T-helper 17 cell (primary cell): ENCODE measurements at places on chromosomes 6 and 20.

GRCh38 chr6:74087899-74088298, 391.9 kb downstream of the CD109 start:
- DNase-seq, result no peak

- no peak for DNase-seq
These were observed 38.9 kb downstream of the SAMD5 start for GRCh38 chr6:147547369-147547902.

- DNase-seq, result no peak
These were observed 306.1 kb downstream of the QKI start for GRCh38 chr6:163720460-163721235.

DNA sequence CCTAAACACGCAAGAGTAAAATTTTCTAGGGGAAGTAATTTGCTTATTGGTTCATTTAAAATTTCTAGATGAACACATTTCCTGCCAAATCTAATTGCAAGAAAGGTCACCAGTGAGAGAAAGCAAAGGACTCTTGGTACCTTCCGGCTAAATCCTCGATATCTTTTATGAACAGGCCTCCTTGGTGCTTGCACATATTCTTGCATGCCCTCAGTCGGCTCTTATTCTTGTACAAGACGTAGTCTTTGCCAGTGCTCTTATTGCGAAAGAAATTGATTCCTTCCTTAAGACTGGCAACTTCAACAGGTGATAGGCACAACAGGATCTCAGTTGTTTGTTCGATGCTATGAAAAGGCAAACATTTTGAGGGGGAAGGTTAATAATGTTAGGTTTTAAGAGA, 141.7 kb upstream of the CARMIL1 start:
- DNase-seq, result no peak

GRCh38 chr6:19892260-19892659, 55.1 kb downstream of the ID4 start:
- no peak for DNase-seq

DNA sequence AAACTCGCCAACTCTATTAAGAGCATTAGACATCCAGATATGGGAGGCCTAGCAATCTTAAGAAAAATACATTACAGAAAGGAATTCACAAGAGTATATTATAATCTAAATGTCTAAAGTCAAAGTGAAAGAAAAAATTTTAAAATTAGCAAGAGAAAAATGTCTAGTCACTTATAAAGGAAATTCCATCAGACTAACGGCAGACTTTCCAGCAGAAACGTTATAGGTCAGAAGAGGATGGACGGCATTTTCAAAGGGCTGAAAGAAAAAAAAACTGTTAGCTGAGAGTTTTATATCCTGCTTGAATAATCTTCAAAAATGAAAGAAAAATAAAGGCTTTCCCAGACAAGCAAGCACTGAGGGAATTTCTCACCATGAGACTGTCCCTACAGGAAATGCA, 269.0 kb downstream of the HDGFL1 start:
- DNase-seq, result no peak

DNA sequence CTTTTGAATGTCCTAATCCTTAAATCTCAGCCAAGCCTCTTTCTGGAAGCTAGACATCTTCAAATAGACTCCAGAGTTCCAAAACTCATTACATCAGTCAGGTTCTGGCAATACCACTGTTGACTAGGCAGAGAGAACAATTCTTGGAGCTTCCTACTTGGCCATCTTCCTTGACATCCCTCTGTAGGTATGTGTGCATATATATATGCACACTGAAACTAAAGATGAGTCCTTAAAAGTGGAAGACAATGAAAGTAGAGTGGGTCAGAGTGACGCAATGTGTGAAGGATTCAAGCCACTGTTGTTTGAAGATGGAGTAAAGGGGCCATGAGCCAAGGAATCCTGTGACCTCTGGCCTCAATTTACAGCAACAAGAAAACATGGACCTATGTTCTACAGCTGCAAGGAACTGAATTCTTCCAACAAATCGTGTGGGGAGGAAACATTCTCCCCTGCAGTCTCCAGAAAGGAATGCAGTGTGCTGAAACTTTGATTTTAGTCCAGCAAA, 18.7 kb upstream of the DUSP22 start:
- DNase-seq, result no peak

DNA sequence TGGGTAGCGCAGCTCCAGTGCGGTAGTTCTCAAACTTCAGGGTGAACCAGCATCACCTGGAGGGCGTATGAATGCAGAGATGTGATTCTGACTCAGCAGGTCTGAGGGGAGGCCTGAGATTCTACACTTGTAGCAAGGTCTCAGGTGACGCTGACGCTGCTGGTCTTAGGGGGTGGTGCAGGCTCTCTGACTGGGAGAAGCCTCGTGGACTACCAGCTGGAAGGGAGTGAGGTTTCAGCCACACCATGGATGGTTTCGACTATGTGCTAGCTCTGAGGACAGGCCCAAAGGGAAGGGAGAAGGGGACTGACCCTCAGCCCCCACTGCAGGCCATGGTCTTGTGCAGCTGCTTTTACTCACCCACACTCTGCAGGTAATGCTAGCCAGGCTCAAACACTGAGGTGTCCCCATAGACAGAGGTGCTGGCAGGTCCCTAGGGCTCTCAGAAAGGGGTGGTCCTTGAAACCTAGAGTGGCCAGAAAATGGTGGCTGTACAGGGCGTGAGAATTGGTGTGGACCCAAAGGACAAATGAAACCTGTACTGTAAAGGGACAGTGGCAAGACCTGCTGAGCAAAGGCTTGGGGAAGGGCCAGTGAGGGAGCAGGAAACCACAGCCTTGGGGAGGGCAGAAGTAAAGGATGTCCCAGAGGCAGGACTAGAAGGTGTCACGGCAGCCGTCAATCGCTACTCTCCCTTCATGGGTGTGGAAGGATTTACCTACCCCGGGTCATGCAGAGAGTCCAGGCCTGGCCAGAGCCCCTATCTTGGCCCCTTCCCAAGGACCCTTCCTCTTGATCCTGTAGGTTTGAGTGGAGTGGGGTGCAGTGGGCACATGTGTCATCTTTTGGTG, 52.7 kb downstream of the EBF4 start:
- DNase-seq, result no peak

DNA sequence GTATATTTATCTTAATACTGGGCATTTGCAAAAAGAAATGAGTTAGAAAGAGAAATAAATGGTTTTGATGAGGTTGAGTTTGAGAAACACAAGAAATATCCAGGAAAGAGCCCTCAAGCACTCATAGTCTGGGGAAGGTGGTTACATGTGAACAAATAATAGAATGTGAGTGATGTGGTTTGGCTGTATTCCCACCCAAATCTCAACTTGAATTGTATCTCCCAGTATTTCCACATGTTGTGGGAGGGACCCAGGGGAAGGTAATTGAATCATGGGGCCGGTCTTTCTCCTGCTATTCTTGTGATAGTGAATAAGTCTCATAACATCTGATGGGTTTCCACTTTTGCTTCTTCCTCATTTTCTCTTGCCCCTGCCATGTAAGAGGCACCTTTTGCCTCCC, 334.1 kb downstream of the COL12A1 start:
- no peak for DNase-seq

DNA sequence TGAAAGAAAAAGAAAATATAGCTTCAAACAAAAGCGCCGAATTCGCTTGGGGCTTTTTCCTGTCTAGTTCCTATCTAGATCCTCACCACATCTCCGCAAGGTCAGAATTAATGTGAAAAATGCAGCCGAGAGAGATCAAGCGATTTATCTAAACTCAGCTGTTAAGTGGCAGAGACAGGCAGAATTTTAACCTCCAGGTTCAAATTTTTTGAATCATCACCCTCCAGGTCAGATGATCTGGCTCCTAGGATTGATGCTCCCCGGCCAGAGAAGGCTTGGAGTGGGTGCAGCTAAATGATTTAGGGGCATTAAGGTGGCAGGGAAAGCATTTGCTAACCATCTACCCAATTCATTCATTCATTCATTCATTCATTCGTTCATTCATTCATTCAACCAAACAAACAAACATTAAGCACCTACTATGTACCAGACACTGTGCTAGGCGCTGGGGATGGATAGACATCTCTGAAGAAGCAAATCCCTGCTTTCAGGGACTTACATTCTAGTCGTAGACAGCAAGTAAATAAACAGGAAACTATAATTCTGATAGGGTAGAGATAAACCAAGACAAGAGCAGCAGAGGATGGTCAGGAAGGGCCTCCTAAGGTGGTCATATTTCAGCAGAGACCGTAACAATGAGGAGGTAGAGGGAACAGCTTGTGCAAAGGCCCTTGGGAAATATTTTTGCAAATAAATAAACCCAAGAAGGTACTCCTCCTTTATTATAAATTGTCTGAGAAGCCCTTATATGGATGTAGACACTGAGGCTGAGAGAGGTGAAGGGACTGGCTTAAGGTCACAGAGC, 672 bp upstream of the UBE2V1 start:
- DNase-seq, result no peak

GRCh38 chr6:95866732-95867131, 149.0 kb upstream of the FUT9 start:
- DNase-seq, result no peak

DNA sequence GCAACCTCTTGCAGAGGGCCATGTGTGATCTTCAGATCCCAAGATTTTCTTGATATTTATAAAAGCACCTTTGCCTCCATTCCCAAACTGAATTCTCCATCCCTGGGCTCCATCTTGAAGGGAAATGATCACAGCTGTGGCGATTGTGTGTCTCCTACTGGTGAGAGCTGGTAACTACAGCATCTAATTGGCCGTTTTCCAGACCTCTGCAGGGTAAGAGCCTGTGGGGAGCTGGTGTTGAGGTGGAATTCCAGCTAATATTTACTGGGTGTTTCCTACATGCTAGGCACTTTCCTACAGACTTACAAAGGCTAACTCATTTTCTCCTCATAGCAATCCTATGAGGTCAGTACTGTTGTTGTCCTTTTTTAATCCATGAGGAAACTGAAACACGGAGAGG, 59.2 kb upstream of the FNDC1 start:
- DNase-seq, result no peak

DNA sequence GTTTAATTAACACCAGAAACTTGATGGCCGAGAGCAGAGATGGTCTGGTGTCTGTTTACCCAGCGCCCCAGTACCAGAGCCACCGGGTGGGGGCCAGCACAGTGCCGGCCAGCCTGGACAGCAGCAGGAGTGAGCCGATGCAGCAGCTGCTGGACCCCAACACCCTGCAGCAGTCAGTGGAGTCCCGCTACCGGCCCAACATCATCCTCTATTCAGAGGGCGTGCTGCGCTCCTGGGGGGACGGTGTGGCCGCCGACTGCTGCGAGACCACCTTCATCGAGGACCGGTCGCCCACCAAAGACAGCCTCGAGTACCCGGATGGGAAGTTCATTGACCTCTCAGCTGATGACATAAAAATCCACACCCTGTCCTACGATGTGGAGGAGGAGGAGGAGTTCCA, 73.7 kb downstream of the SYNDIG1 start:
- no peak for DNase-seq

DNA sequence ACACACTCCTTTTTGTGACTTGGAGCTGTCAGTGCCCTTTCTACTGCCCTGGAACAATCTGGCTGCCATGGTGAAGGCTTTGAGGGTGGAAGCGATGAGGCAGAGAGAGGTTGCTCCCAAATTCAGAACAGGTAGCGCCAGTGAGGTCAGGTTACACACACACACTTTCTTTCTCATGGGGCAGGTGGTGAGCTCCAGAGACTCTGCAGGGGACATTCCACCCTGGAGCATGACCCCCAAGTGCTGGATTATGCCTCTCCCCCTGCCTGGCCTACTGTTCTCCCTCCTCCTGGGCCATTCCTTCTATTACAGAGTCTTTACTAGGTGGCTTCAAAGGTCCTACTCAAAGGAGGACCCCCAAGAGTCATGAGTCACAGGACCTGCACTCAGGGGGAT, 98.0 kb downstream of the EYA2 start:
- no peak for DNase-seq

DNA sequence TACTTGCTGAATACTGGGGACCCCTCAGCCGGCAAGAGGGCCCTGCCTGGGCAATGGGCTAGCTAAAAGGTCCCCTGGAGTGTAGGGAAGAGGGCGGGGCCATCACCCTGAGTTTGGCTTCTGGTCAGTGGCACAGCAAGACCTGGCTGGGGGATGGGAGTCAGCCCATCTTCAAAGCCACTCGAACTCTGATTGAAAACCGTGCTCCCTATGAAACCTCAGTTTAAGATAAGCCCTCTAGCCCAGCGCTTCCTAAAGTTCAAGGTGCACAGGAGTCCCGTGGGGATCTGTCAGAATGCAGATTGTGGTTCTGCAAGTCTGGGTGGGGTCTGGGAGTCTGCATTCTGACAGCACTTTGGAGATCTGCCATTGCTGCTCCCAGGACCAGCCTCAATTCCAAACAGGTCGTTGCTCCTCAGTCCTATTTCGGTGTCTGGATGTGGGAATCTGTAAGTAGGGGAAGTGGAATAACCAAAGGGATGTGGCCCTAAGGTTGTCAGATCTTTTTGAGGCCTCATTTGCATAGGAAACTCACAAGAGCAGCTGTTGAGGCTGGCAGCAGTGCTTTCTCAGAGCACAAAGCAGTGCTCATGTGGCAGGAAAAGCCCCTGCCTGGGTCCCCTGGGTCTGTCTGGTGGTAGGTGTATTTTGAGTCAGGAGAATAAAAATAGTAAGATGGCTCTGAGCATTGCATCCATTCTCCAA, 85.3 kb upstream of the SCP2D1 start:
- DNase-seq, result no peak

DNA sequence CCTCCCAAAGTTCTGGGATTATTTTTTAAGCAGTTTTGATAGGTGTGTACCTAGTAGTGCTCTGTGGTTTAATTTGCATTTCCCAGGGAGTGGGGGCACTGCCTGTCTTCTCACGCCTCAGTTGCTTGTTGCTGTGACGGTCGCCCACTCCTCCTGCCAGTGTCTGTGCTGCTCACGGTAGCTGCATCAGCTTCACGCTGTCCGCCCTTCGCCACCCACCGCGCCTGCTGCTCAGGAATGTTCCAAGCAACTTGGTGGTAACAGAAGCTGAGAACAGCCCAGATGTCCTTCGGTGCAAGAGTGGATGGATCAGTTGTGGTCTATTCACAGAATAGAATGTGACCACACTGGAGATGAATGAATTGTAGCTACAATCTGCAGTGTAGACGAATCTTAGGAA, 22.9 kb downstream of the DNAJC5 start:
- DNase-seq, result no peak

- DNase-seq, result no peak
These were observed 808.1 kb upstream of the MANEA start for GRCh38 chr6:94769197-94769596.

DNA sequence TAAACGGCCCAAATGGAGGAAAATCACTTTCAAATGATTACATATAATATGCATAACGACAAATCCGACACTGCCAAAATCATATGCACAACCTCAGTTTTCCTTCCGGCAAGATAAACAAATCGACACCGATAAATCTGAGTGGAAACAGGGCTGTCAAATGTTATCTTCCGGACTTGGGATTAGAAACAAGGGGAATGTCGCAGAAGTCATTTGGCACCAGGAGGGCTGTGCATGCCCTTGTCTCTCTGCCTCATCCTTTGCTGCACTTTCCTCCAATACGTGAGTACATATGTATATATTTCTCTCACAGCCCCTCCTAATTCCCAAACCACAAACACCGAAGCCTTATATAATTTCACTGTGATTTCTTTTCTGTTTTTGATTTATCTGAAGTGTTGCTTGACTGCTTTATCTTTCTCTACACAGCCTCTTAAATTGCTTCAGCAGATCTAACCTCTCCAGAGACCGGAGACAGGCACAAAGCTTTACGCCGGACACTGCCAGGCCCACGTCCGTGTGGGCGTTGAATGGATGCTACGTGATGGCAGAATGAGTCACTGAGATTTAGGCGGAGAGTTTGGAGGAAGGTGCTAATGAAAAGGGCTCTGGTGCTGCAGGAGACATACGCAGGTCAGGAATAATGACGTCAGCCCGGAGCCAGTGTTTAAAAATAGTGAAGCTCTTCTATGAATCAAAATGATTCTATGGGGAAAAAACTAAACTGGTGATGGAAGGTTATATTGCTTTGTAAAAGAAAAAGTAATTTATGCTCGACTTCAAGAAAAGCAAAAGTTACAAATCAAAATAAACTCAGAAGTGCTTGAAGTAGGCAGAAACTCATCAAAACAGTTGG, 21.0 kb upstream of the PRELID3B start:
- DNase-seq, result no peak
